ENCODE measurements at places on chromosomes 7 and 10.
A peak's percentile ranks its signal among the peaks of the same experiment; 100 is the strongest.

DNA sequence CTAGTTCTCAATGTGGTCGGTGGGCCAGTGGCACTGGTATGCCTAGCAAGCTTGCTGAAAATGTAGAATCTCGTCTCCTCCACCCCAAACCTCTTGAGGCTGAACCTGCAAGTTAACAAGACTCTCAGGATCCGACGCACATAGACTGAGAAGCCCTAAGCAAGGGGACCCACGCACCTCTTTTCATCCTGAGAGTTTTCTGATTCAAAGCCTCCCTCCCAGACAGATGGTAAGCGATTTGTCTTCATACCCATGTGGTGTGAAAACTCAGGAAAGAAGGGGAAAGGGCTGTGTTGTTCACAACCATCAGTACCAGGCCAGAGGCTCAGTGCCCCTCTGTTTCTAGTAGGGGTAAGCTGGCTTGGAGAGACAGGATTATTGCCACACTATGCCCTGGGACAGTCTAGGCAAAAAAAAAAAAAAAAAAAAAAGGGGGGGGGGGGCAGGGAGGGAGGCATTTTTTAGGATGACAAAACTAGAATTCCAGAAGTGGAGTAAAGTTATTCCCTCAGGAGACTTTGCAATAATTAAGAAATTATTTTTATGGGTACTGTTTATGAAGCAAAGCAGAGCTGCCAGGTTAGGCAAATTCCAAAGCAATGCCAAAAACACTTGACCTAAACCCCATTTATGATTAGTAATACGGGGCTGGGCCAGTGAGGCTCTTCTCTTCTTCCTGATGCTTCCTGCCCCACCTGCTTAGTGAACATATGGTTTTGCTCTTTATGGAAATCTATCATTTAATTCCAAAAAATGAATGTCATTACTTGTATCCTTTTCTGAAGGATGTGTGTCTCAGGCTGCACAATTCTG, 117.6 kb upstream of the PDLIM1 start:
- DNase-seq: no peak

- no peak for DNase-seq
Observed at GRCh38 chr7:40350100-40350499, 215.3 kb downstream of the SUGCT start.

DNA sequence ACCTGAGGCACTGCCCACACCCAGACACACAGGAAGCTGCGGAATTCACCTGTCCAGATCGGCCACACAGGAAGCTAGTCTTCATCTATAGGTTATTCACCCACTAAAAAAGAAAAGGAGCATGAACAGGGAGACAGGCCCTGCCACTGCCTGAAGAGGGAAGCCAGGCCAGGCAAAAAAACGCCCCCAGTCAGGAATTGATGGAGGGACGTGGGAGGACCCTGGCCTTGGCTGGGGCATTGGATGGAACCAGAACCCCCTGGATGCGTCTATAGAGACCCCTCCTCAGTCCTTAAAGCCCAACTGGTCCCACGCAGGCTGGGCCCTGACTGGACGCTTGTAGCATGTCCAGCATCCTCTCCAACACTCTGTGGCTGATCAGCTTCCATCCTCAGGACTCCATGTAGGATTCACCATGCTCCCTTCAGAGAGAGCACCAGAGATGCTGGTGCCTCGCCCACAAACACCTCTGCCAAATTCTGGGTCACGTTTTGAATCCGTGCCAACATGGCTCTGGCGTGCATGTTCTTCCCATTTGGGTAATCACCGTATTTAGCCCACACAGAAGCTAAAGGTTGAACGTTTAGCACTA, 259.3 kb upstream of the TCERG1L start:
- DNase-seq: no peak

DNA sequence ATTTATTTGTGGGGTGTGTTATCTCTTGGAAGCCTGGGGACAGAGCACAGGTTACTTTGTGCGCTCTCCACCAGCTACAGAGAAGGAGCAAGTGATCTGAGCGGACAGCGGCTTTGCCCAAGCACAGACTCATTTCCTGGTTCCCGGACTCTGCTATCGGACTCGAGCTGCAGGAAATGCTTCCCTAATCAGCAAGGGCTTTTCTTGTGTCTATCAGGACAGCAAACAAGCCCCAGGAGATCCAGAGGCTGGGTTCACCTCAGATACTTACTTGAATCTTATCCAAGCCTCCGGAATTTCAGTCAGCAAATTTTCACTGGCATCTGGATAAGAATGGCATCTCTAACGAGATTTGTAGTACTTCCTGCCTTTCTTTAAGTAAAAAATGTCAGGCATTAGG, 27.8 kb downstream of the MRC1 start:
- no peak for DNase-seq

GRCh38 chr7:46033592-46033991, 112.5 kb upstream of the IGFBP3 start:
- no peak for DNase-seq

DNA sequence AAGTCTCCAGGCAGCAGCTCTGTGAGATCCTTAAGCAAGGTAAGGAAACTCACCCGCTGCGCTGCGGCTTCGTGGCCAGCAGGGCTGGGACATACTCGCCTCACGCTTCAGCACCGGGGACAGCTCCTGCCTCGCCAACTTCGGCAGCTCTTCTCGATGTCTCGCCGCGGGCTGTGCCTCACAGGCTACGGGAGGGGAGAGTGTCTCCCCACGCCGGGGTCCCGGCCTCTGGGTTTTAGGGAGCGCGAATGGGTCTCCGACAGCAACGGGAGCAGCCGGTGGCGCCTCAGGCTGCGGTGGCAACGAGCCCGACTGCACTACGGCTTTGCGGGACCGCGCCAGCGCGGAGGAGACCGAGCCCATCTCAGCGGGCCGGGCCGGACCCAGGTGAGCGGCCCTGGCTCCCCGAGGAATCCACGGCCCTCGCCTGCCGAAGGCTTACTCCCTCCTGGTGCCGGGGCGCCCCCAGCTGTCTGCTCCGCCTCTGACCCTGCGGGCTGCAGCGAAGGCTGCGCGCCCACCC, 62.4 kb downstream of the LSM5 start:
- peak; percentile 29 for DNase-seq

DNA sequence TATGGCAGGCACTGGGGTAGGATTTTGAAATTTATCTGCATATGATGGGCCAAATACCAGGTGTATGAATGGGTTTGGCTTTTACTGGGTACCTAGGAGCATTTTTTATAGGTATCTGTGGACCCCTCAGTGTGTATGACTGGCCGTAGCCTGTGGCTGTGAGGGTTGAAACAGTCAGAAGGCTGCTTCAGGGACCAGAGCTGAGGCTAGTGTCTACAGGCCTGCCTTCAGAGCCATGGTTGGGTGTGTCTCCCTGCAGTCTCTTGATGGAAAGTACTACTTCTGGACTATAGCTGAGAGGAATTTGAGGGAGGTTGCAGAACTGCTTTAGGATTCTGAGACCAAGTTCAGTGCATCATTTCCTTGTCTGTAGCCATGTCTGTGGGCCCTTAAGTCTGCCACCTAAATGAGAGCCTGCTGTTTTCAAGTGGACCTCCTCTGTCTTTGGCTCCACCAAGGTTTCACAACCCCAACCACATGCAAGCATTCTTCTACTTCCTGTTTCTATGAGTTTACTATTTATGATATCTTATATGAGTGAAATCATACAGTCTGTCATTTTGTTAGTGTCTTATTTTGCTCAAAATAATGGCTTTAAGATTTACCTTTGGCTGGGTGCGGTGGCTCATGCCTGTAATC, 19.9 kb upstream of the ZNF138 start:
- DNase-seq: no peak

DNA sequence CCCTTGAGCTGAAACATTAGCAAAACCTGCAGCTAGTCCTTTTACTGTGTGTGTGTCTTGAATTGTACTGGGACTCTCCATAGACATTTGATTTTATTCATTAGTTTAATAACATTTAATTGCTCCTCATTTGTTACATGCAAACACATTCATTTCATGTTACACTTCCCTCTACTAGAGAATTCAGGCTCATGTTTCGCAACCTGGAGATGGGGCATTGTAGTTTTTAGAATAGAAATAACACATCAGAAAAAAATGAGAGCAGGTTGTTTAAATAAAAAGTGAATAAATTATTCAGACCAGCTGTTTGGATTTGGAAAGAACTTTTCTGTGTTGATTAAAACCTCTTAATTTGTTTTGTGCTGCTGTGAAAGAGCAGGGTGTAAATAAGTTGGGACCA, 243.9 kb downstream of the ETV1 start:
- DNase-seq: no peak

- DNase-seq: no peak
Observed at GRCh38 chr10:44860811-44861736, 50.1 kb upstream of the TMEM72 start.

GRCh38 chr7:138015096-138015495, 13.2 kb upstream of the CREB3L2 start:
- DNase-seq: no peak

GRCh38 chr7:82760831-82761230, 317.3 kb upstream of the CACNA2D1 start:
- DNase-seq: no peak

DNA sequence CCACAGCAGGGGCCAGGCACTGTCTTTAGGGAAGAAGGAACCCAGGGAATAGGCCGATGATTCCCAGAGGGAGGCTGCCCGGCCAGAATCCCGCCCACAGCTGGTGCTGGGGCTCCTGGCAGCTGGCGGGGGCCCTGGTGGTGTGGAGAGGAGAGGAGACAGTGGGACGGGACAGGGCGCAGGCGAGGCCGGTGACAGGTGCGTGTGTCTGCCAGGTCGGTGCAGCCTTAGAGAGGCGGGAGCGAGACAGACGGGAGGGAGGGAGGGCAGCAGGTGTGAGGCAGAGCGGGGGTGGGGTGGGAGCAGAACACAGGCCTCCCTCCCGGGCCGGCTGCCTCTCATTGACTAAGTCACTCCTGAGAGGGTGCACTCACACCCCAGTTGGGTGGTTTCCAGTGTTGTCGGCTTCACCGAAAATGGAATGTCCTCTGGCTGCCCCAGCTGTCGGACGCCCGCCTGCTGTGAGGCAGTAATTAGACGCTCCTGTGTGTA, 55.2 kb downstream of the ELFN1 start:
- no peak for DNase-seq

- DNase-seq: no peak
Observed at GRCh38 chr7:137983323-137984008, 18.4 kb downstream of the CREB3L2 start.

DNA sequence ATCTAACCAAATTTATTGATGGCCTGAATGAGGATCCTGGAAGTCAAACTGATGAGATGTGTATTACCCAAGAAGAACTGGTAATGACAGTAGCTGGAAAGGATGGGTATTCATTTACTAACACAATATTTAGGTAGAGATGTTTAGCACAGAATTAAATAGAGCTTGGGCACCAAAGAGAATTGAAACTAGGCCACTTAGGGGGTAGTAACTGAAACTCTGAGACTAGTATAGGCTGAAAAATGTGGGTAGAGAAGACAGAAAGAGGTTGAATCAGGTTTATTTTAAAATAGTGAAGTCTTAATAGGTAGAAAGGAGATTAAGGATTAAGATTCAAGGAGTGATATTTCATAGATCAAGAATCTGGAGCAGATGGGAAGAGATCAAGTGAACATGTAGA, 155.8 kb downstream of the MLLT10 start:
- DNase-seq: no peak

DNA sequence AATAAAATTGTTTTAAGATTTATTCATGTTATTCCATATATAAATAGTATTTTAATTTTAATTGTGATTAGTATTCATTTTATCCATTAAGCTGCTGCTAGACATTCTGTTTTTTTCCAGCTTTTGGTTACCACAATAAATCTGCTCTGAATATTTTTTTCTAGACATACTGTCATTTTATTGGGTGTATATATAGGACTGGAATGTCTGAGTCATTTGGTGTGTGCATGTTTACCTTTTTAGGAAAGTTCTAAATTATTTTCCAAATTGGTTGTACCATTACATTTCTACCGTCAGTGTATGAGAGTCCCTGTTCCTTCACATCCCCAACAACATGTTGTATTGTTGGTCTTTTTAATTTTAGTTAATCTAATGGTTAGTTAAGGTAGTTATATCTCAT, 1138.1 kb downstream of the REEP3 start:
- no peak for DNase-seq

GRCh38 chr10:109889867-109890266, 33.4 kb downstream of the XPNPEP1 start:
- DNase-seq: no peak

GRCh38 chr7:155203059-155203881, 94.4 kb upstream of the INSIG1 start:
- DNase-seq: no peak

GRCh38 chr7:30244340-30244739, 40.1 kb upstream of the ZNRF2 start:
- no peak for DNase-seq

- no peak for DNase-seq
Observed at GRCh38 chr7:50505553-50506210, 55.5 kb upstream of the FIGNL1 start.

- DNase-seq: peak; percentile 27
Observed at GRCh38 chr10:25934621-25935139, 651 bp downstream of the MYO3A start.

GRCh38 chr7:28573651-28574301, 161.5 kb downstream of the CREB5 start:
- no peak for DNase-seq

GRCh38 chr7:142413280-142414000, 155.6 kb upstream of the PRSS58 start:
- no peak for DNase-seq

DNA sequence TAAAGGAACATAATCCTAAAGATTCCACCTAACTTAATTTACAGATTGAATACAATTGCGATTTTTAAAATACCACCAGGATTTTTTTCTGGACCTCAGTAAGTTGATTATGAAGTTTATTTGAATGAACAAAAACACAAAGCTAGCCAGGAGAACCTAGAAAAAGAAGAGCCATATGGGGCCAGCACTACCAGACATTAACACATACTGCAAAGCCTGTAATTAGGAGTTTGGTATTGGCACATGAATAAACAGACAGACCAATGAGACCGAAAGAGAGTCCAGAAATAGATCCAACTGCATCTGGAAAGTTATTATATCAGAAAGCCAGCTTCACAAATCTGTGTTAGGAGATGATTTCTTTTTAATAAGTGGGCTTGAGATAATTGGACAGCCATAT, 105.5 kb upstream of the CHST15 start:
- no peak for DNase-seq

DNA sequence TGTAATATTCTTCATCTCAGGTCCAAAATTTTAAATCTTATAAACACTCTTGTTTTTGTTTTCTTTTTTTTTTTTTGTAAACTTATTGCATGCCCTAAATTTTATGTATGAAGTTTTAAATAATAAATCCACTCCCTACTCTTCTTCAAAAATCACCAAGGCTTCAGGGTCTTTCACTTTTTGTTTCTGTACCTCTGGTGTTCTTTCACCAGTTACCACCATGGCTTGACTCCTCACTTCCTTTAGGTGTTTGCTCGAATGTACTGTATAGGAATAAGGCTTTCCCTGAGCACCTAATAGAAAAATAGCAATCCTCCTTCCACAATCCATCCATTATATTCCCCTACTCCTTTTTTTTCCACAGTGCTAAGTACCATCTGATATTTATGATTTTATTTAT, 962.8 kb upstream of the POT1 start:
- no peak for DNase-seq
